ENCODE measurements at places on chromosomes 7 and 10. TPM values are rescaled to one million over a fixed set of nuclear protein-coding genes. Genes with fewer than 3 reads are reported as not detected.

- no peaks in the 10 kb centered on the region for H3K36me3 ChIP-seq
- H3K27ac ChIP-seq, result no peak overlapping the region
- no peak overlapping the region for H3K4me3 ChIP-seq
- DNase-seq, result no peak
Measured at GRCh38 chr10:58859526-58859925, 316.9 kb upstream of the PHYHIPL start.

GRCh38 chr7:115689941-115690340 lies 340.6 kb downstream of the TFEC start:
- H3K27ac ChIP-seq, result no peak overlapping the region
- peaks cover 2% of the 10 kb centered on the region for H3K4me1 ChIP-seq
- H3K36me3 ChIP-seq, result no peaks in the 10 kb centered on the region
- H3K27me3 ChIP-seq, result peaks cover 6% of the 10 kb centered on the region

The ADCK2 gene
- 12.7 TPM for total RNA-seq

The CYP3A5 gene
- 0.20 TPM for total RNA-seq

- no peak for DNase-seq
- H3K4me3 ChIP-seq, result no peak overlapping the region
- no peak overlapping the region for H3K27ac ChIP-seq
- H3K27me3 ChIP-seq, result peaks cover 4% of the 10 kb centered on the region
- no peaks in the 10 kb centered on the region for H3K36me3 ChIP-seq
Measured at GRCh38 chr7:47510192-47510591, 71.7 kb downstream of the TNS3 start.

DNA sequence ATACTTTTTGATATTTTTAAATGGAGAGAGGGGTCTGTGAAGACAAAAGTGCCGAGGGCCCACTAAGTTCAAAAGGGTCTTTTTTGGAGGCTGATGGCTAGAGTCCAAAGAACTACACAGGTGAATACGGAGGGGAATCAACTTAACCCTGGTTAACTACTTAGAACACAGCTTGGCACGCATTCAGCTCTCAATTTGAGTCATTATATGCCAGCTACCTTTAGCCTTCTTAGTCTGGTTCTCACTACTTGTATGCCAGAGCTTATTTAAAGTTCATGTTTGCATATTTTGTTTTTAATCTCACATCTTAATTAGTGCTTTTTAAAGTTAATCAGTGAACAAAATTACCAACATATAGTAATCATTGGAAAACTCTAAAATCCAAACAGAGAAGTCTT lies 80.8 kb downstream of the VWDE start:
- H3K27ac ChIP-seq, result no peak overlapping the region
- H3K4me1 ChIP-seq, result peaks cover 2% of the 10 kb centered on the region
- H3K27me3 ChIP-seq, result no peaks in the 10 kb centered on the region

- no peaks in the 10 kb centered on the region for H3K36me3 ChIP-seq
- peaks cover 13% of the 10 kb centered on the region for H3K4me1 ChIP-seq
- no peak overlapping the region for H3K4me3 ChIP-seq
- no peak for DNase-seq
- H3K27ac ChIP-seq, result no peak overlapping the region
Measured at GRCh38 chr10:50347394-50347802, 96.1 kb upstream of the ASAH2 start.

GRCh38 chr10:35413985-35414861 lies 77.9 kb downstream of the CCNY start:
- H3K27ac ChIP-seq, result no peak overlapping the region
- no peaks in the 10 kb centered on the region for H3K36me3 ChIP-seq
- H3K4me1 ChIP-seq, result peaks cover 60% of the 10 kb centered on the region
- H3K4me3 ChIP-seq, result no peak overlapping the region

- H3K27me3 ChIP-seq, result peaks cover 4% of the 10 kb centered on the region
- no peaks in the 10 kb centered on the region for H3K36me3 ChIP-seq
- H3K4me3 ChIP-seq, result no peak overlapping the region
- no peak for DNase-seq
Measured at GRCh38 chr7:102292813-102293798, 6.4 kb downstream of the SH2B2 start.

The TMEM236 gene
- 0.07 TPM for total RNA-seq

The LLCFC1 gene
- total RNA-seq, result not detected

The NODAL gene
- total RNA-seq, result not detected

GRCh38 chr10:62858364-62858763 lies 42.2 kb upstream of the EGR2 start:
- no peak overlapping the region for H3K4me3 ChIP-seq
- H3K36me3 ChIP-seq, result no peaks in the 10 kb centered on the region
- peaks cover 21% of the 10 kb centered on the region for H3K27me3 ChIP-seq
- no peak overlapping the region for H3K27ac ChIP-seq
- DNase-seq, result no peak
- H3K4me1 ChIP-seq, result peaks cover 17% of the 10 kb centered on the region

The TAF3 gene
- 17.0 TPM for total RNA-seq

- H3K27ac ChIP-seq, result peak within 1 kb of the TSS; percentile 51
- DNase-seq, result peak; percentile 36
- peak within 1 kb of the TSS; percentile 94 for H3K4me3 ChIP-seq
Measured at GRCh38 chr10:73910764-73911552, at the start of gene PLAU. TSS of gene PLAU (plus strand) at chr10:73911132. CDS start at chr10:73911556, 424 bp downstream.

- no peaks in the 10 kb centered on the region for H3K4me1 ChIP-seq
- no peak overlapping the region for H3K4me3 ChIP-seq
- no peaks in the 10 kb centered on the region for H3K27me3 ChIP-seq
- H3K27ac ChIP-seq, result no peak overlapping the region
Measured at GRCh38 chr7:20264623-20265022, 47.4 kb upstream of the MACC1 start.

- H3K27ac ChIP-seq, result no peak overlapping the region
- no peak overlapping the region for H3K4me3 ChIP-seq
- peaks cover 5% of the 10 kb centered on the region for H3K4me1 ChIP-seq
- H3K36me3 ChIP-seq, result no peaks in the 10 kb centered on the region
Measured at GRCh38 chr7:157757776-157758467, 421.1 kb downstream of the DNAJB6 start.

DNA sequence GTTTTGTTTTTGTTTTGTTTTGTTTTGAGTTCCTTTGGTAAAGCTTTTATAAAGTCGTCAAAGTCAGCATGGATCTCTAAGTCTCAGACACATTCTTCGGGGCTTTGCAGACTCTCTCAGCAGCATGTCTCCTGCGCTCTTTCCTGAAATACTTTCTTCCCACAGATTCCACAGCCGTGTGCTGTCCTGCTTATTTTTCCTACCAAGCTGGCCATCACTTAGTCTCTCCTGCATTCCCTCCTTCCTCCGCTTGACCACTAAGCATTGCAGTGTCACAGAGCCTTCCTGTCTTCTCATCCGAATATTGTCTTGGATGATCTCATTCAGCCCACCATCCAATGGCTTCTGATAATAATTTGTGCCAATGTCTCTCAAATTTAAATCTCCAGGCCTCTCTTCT lies 434.3 kb upstream of the C7orf33 start:
- H3K27ac ChIP-seq, result no peak overlapping the region
- no peak for DNase-seq
- peaks cover 14% of the 10 kb centered on the region for H3K27me3 ChIP-seq
- H3K36me3 ChIP-seq, result no peaks in the 10 kb centered on the region
- peaks cover 2% of the 10 kb centered on the region for H3K4me1 ChIP-seq

GRCh38 chr10:102752934-102753664 lies 9.4 kb downstream of the WBP1L start:
- no peak for DNase-seq
- peaks cover 2% of the 10 kb centered on the region for H3K36me3 ChIP-seq
- peak overlapping the region; percentile 71 for H3K4me3 ChIP-seq
- H3K27ac ChIP-seq, result peak overlapping the region; percentile 65

The ADK gene
- 36.8 TPM for total RNA-seq

The EPO gene
- not detected for total RNA-seq

DNA sequence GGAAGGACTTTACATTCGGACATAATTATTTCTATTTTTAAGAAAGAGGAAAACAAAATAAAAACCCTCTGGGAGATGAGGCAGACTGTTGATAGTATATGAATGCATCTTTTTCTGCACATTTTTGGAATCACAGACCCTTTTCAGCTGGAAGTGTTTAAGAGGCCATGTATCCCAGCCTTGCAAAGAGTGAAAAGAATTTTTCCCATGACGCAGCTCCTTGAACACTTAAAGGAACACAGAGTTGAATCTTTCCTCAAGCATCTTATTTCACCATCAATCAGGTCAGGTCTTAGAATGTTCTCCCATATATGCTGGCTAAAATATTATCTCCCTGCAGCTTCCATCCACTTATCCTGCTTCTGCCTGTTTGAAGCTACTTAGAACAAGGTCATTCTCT lies 45.9 kb upstream of the PAPSS2 start:
- H3K27me3 ChIP-seq, result peaks cover 38% of the 10 kb centered on the region
- H3K27ac ChIP-seq, result no peak overlapping the region
- no peak overlapping the region for H3K4me3 ChIP-seq
- H3K4me1 ChIP-seq, result no peaks in the 10 kb centered on the region

DNA sequence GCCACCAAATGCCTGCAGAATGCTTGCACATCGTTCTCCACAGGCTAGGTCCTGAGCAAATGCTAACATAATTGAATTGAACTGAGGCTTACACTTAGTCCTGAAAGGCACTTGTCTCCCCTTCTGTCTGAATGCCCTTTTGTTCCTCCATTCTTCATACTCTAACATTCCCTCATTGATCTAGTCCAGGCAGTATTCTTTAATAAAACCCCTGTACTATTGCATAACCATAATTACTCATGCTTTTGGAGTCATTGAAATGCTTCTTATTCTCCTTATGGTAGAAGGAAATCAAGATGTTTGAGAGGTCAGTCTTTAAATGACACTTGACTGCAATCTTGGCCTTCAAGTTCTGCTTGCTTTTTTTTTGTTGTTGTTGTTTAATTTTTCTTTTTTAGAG lies 7.1 kb downstream of the PI4K2A start:
- H3K27ac ChIP-seq, result peak overlapping the region; percentile 82
- no peak overlapping the region for H3K4me3 ChIP-seq
- H3K27me3 ChIP-seq, result no peaks in the 10 kb centered on the region
- DNase-seq, result no peak
- H3K36me3 ChIP-seq, result peaks cover 4% of the 10 kb centered on the region

- peaks cover 18% of the 10 kb centered on the region for H3K4me1 ChIP-seq
- H3K27ac ChIP-seq, result no peak overlapping the region
- H3K27me3 ChIP-seq, result no peaks in the 10 kb centered on the region
- peaks cover 3% of the 10 kb centered on the region for H3K36me3 ChIP-seq
- DNase-seq, result no peak
- no peak overlapping the region for H3K4me3 ChIP-seq
Measured at GRCh38 chr10:62237966-62238365, 30.7 kb downstream of the RTKN2 start.

GRCh38 chr10:49502358-49502757 lies 36.6 kb downstream of the ERCC6 start:
- H3K27me3 ChIP-seq, result no peaks in the 10 kb centered on the region
- no peak for DNase-seq
- peaks cover 15% of the 10 kb centered on the region for H3K4me1 ChIP-seq
- H3K27ac ChIP-seq, result no peak overlapping the region
- no peak overlapping the region for H3K4me3 ChIP-seq
- no peaks in the 10 kb centered on the region for H3K36me3 ChIP-seq

- H3K4me3 ChIP-seq, result no peak overlapping the region
- peaks cover 7% of the 10 kb centered on the region for H3K4me1 ChIP-seq
- H3K27ac ChIP-seq, result no peak overlapping the region
- H3K27me3 ChIP-seq, result no peaks in the 10 kb centered on the region
- DNase-seq, result no peak
- no peaks in the 10 kb centered on the region for H3K36me3 ChIP-seq
Measured at GRCh38 chr7:141263508-141263907, 189.6 kb downstream of the TMEM178B start.

The PTER gene
- total RNA-seq, result 18.1 TPM
